ENCODE measurements at places on chromosomes 4 and X.

- no peak for DNase-seq
Measured at GRCh38 chr4:75612306-75612705, 18.0 kb downstream of the CDKL2 start.

GRCh38 chr4:181541396-181541795 is 701.8 kb upstream of the TENM3 start:
- no peak for DNase-seq

DNA sequence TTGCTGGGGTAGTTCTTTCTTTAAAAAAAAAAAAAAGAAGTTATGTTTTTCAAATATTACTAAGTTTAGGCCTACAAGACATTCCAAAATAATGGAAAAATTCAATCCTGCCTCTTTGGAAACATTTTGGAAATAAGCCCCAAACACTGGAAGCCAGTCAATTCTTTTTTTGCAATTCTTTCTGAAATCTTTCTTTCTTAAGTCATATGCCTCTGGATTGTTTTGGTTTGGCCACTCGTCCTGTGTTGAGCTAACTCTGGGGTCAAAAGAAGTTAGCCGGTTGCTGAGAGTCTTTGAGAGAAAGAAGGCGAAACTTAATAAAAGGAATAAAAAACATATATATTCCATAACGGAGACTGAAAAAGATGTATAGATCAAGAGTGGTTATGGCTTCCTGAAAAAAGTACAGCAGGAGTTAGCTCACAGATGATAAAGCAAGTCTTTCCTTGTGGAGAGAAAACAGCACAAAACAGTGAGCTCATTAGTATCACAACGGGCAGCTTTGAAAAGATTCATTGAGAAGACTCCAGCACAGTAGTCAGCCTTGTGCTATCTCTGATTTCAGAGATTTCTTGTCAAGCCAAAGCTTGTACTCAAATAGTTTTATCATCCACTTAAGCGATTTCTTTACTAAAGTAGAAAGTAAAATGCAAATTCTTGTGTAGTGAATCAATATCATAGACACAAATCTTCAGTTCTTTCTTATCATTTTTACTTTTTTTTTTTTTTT is 64.8 kb downstream of the PLS3 start:
- no peak for DNase-seq

- DNase-seq: no peak
Measured at GRCh38 chrX:52271206-52271605, 86.5 kb downstream of the MAGED4 start.

GRCh38 chr4:145730026-145730425 is 50.1 kb downstream of the C4orf51 start:
- DNase-seq: no peak

DNA sequence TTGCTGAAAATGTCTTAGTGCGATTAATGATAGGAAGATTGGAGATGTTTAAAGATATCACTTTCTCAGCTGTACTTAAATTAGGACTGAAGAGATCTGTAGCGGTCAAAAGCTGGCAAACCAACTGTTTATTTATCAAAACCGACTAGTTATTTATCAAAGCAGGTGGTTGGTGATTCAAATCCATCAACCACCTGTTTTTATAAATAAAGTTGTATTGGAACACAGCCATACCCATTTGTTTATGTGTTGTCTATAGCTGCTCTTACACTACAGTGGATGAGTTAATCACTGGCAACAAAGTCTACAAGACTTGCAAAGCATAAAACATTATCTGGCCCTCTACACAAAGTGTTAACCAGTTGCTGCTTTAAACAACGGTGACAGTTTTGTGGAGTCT is 76.8 kb downstream of the IL15 start:
- DNase-seq: no peak

DNA sequence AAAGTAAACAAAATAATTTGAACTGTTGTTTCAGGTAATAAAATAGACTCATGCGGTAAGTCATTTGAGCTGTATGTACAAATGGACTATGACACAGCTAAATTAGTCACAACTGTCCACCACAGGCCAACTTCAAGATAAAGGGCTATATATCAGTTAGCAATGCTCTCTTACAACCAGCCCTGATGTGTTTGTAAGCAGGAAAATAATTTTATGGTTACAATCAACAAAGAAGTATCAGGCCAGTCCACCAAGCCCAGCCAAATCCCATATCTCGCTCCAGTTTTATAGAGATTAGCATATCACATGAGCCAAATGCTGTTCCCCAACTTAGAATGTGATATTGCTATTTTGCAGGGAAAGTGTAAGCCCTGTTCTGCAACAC is 511 bp upstream of the DUSP21 start:
- no peak for DNase-seq

- no peak for DNase-seq
Measured at GRCh38 chrX:151723156-151723760, 7.4 kb downstream of the FATE1 start.

DNA sequence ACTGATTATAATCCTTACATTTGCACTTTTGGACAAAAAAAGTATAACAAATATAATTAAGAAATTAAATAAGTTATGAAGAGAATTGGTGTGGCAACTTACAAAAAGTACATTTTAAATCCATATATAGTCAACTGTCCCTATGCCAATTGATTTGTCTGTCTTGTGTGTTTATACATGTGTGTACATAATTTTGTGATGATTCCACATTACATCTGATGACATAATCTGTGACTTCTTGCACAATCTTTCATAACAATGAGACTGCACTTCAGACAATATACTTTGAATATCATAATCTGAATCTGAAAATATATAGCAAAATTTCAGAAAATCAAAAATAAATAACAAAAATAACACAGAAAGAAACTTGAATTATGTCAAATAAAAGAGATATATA is 953.4 kb downstream of the FAT4 start:
- no peak for DNase-seq

DNA sequence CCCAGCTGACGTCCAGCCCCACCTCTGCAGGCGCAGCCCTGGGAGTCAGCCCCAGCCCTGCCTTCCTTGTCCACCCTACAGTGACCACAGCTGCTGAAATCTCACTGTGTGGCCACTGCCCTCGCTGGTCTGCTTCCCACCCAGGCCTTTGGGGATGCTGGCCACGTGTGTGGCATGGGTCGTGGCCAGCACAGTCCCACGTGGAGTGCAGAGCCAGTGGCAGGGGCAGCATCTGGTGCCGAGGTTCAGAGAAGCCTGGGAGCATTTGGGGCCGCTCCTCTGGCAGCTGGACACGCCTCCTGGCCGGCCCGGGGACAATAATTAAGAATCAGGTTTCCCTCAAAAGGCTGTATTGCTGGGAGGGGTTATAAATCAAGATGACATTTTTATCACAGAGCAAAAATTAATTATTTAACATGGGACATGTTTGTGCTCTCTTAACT is 92.1 kb downstream of the HMX1 start:
- DNase-seq: no peak

DNA sequence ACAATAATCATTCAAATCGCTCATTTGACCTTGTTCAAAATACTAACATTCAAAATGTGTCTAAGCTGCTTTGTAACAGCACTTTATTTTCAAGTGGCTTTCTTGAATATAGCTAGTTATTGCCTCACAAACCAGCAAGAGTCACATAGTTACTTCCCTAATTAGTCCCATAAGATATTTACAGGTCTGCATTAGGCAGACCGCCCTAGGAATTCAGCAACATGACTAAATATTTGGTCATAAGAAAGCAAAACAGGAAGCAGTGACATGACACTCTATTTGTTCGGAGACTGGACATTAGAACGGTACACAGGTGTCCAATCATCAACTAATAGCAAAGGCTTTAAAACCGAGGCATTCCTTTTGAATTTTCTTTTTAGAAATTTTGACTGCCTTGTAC is 262.0 kb downstream of the COL25A1 start:
- DNase-seq: no peak

- DNase-seq: no peak
Measured at GRCh38 chrX:118526149-118526548, 30.5 kb downstream of the DOCK11 start.

DNA sequence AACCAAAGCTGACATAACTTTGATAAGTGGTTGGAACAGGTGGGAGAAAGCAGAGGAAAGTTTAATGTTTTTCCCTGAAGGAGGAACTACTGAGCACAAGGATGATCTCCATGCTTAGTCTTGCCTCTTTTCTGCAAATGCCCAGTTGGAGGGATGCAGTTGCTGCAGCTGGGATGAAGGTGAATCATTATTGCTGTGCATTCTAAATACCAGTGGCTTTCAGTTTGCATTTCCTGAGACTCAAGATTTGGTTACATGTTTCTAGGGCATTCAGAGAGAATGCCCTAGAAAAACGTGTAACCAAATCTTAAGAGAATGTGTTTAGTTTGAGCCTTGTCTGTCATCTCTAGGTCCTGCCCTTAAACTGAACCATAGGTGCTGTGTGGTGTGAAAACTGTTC is 42.2 kb downstream of the METTL14 start:
- DNase-seq: no peak

- no peak for DNase-seq
Measured at GRCh38 chrX:13427441-13428052, 107.7 kb upstream of the ATXN3L start.
